Activated CD4-positive, alpha-beta T cell treated with anti-CD3 and anti-CD28 coated beads, Interleukin-10, Interleukin-2, amounts not matched to agents 100 ng/mL and 50 ng/mL, durations not matched to agents 16 hours and 8 hours (primary cell): ENCODE measurements at places on chromosomes 5 and 9.

DNA sequence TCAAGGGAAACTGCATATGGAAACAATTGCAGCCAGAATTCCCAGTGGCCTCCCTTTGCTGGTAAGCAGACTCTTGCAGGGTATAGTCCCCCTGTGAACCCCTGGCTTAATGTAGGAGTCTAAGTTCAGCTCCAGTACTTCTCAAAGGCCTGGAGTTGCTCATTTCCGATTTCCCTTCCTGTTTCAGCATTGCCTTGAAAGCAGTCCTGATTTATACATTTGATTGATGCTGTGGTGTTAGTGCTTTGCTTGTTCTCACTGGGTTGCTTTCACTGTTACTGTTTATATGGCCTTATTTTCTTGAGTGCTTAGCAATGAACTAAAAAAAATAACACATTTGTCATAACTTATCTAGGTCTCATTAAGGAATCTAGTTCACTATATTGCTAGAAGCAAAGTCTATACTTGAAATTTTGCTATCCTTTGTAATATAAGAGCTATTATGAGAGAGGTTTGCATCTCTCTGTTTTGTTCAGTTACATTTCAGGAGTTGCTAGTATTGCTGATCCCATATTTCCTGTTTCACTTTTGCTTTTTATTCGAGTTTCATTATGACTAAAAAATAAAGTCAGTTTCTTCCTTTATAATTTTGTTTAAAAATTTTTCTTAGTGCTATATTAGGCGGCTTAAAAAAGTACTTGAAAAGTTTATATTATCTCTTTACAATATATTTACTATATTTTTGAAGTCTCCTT is 122.4 kb upstream of the NMUR2 start:
- peak; percentile 29 for DNase-seq

- DNase-seq = no peak
These were observed 120.2 kb downstream of the ICE1 start for GRCh38 chr5:5542654-5543053.

GRCh38 chr5:16065831-16066230 is 113.8 kb downstream of the MARCHF11 start:
- no peak for DNase-seq

DNA sequence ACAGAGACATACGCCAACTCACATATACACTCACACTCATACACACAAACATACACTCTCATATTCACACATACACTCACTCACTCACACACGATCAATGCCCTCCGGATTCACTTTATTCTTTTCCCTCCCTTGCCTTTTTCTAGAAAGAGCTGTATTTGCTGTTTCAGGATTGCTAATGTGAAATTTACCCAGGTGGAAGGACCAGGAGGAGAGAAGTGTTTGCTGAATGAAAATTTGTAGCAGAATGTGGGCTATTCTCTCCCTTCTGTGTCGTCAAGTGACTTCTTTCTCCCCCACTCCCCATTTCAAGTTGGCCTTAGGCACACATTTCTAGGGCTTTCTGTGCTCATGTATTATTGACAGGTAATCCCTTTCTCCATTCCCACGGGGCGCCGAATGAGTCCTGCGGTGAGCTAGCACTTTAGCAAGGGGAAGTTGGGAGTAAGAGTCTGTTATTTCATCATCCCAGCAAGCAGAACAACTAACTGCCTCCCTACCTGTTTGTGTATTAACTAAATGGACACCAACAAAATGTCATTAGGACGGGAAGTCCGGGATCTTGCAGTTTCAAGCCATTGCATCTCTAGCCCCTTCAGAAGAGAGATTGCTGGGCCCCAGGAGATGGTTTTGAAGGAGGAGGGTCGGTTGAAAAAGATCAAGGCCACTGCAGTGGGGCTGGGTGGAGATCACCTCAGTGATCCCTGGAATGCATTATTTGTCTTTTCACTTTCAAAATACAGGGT is 97.1 kb upstream of the TAF11L2 start:
- no peak for DNase-seq
